ENCODE measurements at places on chromosomes 16 and 17.
A peak's percentile ranks its signal among the peaks of the same experiment; 100 is the strongest.

- no peak for DNase-seq
These were observed 1.9 kb downstream of the SLC13A2 start for GRCh38 chr17:28475151-28475900.

DNA sequence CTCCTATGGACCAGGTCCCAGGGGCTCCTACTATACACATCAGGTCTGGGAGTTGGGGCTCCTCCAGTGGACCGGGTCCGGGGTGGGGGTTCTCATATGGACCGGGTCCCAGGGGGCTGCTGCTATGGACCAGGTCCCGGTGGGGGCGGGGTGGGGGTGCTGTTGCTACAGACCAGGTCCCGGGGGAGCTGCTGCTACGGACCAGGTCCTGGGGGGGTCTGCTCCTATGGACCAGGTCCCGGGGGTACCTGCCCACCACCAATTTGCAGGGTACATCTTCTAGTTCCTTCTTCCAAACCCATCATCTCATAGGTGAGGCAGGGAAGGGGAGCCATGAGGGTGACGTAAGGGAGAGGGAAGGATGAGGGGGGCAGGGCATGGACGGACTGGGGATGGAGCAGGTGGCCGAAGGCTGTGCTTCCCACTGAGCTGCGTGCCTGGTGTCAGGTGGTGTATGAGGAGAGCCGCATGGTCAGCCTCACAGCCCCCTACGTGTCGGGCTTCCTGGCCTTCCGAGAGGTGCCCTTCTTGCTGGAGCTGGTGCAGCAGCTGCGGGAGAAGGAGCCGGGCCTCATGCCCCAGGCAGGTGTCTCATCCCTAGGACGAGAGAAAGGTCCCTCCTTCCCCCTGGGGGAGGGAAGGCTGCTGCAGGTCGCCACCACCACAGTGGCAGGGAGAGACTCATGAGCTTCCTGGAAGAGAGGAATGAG lies 6.6 kb downstream of the ENDOV start:
- DNase-seq = no peak

DNA sequence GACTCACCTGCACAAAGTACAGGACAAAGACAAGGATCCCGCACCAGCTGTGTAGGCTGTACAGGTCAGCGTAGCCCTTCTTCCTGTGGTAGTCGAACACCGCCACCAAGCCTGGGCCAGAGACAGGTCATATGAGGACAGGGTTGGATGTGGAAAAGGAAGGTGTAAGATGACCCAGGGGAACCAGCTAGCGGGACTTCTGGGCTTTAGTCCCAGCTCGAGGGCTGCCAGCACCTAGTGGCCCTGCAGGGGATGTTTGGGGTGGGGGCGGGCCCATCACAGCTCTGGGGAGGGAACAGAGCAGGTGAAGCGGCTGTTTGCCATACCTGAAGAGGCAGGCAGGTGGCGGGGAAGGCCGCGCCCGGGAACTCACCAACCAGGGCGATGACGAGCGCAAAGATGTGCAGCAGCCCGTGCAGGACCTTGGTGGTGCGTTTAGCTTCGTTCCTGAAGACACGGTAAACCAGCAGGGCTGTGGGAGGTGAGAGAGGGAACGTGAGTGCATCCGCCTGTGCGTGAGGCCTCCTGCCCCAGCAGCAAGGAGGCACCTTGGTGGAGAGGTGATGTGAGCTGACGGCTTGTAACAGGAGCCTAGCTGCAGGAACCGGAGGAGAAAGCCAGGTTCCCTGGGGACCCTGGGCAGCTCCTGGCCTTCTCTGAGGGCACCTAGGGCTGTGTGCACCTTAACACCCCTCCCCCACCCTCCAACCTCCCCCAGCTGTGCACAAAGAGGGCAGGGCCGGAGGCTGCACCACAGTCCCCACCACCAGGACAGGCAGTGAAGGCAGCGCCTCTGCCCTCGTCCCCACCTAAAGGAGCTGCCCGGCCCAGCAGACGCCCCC lies 10.2 kb downstream of the CYB561 start:
- no peak for DNase-seq

- no peak for DNase-seq
These were observed 60.9 kb upstream of the ERCC4 start for GRCh38 chr16:13858873-13859580.

DNA sequence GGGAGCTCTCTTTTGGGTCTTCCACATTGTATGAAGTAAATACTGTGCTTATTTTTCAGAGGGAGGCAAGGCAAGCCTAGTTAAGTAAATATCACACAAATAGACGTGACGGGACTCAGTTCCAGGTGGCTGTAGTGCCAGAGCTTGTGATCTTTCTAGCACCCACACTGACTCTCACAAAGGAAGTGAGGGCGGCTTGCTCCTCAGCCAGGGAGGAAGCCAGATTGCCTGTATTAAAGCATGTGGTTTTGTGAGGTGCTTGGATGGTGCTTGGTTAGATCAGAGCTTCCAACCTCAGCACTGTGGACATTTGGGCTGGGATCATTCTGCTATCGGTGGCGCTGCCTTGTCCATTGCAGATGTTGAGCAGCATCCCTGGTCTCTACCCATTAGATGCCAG lies 80.1 kb downstream of the VAT1L start:
- DNase-seq = peak; percentile 45

GRCh38 chr16:84013787-84014569 lies 28.6 kb downstream of the SLC38A8 start:
- DNase-seq = peak; percentile 78

DNA sequence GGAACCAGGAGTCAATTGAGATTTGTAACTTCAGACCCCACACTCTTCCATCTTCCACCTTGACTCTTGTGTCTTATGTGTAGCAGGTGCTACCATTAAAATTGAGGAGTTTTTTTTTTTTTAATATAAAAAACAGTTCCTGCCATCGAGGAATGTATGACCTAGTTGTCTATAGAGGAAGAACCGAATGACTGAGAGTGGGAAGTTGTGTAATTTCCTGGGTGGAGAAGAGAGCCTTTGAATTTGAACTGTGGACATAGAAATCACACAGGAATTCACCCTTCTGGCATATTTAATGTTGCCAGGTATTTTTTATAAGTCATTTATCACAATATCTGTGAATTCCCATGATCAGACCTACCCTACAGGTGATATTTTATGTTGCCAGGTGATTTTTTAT lies 22.0 kb downstream of the SP2 start:
- no peak for DNase-seq

DNA sequence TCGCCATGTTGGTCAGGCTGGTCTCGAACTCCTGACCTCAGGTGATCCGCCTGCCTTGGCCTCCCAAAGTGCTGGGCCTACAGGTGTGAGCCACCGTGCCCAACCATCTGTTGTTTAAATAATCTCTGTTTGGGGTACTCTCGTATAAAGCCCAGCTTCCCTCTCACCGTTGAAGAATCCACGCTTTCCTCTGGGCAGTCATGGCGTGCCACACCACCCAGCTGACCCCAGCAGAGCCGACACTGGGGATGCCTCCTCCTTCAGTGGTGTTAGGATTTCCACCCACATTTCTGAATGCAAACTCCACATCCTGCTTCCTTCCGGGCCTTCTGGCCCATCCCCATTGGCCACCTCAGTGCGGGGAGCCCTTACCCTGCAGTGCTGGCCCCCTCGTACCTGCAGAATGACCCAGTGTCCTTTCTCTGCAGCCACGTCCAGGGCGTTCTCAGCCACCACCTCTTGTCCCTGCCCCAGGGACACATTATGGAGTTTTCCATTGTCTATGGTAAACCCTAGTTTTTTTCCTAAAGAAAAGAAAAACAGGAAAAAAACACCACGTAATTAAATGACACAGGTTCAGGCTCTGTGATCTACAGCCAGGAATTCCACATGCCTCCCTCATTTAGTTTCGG lies 60.4 kb downstream of the PGS1 start:
- DNase-seq = no peak

- DNase-seq = no peak
These were observed 170.8 kb downstream of the BANP start for GRCh38 chr16:88121886-88122580.

DNA sequence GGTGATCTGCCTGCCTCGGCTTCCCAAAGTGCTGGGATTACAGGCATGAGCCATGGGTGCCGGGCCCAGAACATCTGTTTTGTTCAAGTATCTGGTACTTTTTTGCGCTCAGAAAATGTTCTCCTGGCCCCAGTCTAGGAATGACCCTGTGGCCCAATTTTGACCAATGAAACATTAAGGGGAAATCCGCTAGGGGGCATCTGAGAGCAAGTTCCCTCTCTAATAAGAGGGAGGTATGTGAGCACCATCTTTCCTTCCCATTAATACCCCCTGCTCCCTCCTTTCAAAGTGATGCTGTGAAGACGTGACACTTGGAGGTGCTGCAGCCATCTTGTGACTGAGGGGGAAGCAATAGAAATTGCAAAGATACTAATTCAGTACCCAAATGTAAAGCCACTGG lies 16.5 kb upstream of the CLEC3A start:
- DNase-seq = peak; percentile 15

DNA sequence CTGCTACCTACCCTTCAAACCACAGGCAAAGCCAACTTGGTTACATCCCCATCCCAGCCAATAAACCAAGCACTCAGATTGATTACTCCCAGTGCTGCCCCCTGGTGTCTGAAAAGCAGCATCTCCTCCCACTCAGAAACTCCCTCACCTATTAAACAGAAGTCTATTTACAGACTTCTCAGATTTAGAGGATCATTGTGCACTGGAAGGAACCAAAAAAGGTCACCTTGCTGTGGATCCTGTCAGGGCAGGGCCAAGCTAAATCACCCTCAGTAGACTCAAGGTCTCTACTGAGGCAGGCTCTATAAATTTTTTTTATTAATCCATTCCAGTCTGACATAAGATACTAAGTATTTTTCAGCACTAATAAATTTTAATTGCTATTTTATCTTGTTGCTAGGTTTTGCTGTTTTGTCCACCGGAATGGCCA lies 17.6 kb downstream of the HIGD1B start:
- DNase-seq = peak; percentile 78

- DNase-seq = no peak
These were observed 10.5 kb downstream of the OMG start for GRCh38 chr17:31286587-31286986.

DNA sequence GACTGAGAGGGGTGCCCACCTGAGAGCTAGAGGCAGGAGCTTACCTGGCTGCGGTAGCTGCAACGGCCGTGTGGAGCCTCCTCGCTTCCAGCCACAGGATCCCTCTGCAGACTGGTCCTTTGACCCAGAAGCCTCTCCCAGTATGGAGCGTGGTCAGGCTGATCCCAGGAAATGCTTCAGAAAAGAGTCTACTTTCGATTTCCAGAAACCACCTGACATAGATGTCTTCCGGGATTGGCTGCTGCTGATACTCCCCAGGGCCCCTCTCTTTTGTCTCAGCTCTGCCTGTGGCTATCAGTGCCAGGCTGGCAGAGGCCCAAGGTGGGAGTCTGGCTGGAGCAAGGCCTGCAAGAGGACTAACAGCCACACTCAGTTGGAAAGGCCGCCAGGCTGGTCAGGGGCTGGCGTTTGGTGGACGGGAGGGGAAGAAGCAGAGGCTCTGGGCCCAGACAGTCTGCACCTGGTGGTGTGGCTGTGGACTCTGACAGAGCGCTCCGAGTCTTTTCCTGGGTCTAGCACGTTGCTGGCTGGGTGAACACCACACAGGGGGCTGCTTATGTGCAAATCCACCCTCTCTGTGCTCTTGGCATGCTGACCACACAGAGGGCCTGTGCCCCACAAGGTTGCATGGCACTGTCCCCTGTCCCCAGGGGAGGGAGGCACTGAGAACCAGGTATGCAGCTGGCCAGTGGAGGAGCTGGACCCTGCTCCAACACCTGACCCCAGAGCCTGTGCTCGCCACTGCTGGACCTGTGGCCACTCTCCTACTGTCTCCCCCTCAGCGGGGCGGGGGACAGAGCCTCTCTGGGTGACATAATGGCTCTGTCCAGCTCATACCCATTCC lies at the start of gene LGALS3BP:
LGALS3BP (minus strand) TSS at position 144 of the 844 bp plus-strand sequence. CDS start 2,732 bp downstream, outside the sequence.
- DNase-seq = peak; percentile 37

GRCh38 chr16:10590342-10590741 lies 9.9 kb upstream of the EMP2 start:
- no peak for DNase-seq

GRCh38 chr16:8591451-8591850 lies 1.1 kb upstream of the TMEM114 start:
- no peak for DNase-seq

- no peak for DNase-seq
These were observed 12.9 kb downstream of the MXRA7 start for GRCh38 chr17:76697702-76698465.

GRCh38 chr17:60559659-60559994 lies 33.6 kb upstream of the APPBP2 start:
- DNase-seq = no peak

DNA sequence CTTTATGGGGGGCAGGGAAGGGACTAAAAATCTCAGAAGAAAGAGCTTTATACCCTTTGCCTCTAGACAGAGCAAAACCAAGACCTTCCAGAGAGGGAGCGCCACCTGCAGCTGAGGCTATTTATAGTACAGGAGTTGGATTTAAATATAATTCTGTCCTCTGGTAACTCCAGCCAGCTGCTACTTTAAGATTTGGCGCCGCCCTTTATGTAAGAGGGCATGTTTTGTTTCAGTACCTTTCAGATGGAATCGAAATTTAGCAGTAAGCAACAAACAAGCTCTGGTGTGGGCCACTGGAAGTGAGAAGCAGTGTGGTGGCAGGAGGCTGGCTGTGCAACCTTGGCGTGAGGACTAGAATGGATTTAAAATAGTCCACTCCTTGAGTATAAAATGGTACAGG lies 5.2 kb upstream of the GUCY2D start:
- peak; percentile 47 for DNase-seq

Data from activated CD4-positive, alpha-beta T cell treated with anti-CD3 and anti-CD28 coated beads, Interleukin-2, Interleukin-6, amounts not matched to agents 100 ng/mL and 50 ng/mL, durations not matched to agents 16 hours and 8 hours (primary cell).